ENCODE measurements at places on chromosomes 3 and 15.
A peak's percentile ranks its signal among the peaks of the same experiment; 100 is the strongest.

DNA sequence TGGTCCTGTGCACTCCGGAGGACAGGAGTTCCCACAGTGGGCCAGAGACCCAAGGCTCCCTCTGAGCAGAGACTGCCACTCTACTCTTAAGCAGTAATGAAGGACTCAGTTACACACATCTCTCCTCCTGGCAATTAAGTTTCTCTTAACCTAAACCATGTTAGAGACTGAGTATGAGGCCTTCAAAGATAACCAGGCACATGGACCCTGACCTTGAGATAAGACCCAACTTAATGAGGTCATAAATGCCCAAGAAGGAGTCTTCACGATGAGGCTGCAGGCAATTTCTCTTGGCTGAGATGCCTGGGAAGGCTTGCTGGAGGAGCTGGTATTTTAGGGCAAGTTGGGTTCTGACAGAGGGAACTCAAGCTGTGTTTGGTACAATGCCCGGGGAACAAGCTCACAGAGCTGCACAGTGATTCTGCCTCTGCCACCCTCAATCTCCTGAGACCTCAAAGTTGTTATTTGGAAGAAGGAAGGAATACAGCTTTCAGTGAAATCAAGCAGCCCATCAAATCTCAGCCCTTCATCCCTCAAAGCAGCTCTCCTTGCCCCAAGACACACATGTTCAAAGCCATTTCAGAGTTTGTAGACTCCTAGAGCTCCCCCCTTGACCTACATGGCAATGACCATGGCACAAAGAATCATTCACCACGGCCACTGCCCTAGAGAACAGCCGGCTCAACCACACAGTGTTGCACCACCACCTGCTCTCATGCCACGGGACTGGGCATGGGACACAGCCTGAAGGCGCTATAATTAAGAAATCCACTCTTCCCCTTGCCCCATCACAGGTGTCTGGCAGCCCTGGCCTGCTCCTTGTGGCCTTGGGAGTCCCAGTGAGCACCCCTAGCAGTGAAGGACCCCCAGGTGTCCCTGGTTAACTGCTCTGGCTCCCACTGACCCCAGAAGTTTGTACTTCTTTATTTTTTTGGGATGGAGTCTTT is 7.1 kb downstream of the RMDN3 start:
- DNase-seq, result no peak

GRCh38 chr15:25793354-25794050 is 69.6 kb downstream of the ATP10A start:
- DNase-seq, result no peak

- no peak for DNase-seq
These were observed 12.3 kb downstream of the CPNE9 start for GRCh38 chr3:9715764-9716437.

DNA sequence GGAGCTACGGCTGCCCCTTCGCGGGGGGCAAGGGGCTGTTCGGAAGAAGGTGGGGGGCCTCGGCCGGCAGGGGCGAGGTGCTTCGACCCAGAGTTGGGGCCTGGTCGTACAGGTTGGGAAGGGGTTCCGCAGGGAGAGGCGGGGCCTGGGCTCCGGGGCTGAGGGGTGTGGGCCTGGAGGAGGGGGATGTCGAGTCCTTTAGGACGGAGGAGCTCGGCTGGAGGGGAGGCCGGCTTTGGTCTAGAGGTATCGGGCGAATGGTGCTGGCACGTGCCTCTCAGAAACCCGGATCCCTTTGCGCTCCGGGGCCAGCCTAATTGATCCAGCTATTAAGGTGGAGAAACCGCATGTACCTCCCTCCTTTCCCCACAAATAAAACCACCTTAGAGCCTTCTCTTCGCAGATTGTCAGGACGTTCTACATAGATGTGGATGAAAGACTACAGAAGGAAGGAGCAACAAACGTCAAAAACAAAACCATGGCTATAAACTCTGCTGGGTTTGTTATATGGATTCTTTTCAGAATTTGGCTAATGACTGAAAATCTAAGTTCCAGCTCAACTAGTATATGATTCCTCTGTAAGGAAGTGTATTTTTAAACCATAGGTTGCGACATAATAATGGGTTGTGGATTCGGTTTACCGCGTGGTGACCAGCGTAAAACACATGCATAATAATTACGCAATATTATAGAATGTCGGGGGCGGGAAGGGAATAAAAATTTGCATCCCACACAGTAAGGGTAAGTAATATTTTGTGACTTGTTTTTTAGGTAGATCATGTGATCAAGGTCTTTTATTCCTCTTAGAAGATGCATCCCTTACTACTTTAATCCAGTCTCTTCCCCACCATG is 644 bp upstream of the NGLY1 start:
- peak; percentile 80 for DNase-seq

DNA sequence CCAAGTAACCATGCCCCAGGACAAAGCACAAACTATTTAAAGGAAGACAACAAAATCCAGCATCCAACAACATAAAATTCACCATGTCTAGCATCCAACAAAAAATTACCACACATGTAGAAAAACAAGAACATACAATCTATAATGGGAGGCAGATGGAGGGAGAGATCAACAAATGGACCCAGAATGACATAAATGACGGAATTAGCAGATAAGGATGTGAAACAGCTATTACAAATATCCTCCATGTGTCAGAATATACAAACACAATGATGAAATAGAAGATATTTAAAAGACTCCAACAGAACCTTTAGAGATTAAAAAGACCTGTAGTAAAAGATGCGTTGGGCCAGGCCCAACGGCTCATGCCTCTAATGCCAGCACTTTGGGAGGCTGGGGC is 10.8 kb downstream of the LYSMD4 start:
- DNase-seq, result no peak

- peak; percentile 28 for DNase-seq
These were observed at the start of gene ESYT3 for GRCh38 chr3:138434276-138434874. ESYT3 (plus strand) TSS chr3:138434616; CDS start chr3:138434799, 183 bp downstream.

DNA sequence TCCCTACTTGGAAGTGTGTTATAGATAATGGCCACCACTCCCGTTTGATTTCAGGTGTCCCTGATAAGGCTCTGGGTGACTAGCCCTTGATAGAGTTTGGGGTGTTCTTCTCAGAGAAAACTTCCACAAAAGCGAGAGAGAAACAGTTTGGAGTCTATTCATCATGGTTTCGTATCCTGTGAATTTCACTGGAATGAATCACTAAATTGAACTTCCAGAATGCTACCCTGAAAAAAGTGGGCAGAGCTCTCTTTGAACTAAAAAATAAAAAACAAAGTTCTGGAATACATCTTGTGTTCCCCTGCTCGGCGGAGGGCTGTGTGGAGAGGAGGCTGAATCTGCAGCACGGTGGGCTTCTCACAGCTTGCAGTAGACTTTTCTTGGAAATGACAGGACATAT is 52.8 kb upstream of the FAM98B start:
- DNase-seq, result no peak

DNA sequence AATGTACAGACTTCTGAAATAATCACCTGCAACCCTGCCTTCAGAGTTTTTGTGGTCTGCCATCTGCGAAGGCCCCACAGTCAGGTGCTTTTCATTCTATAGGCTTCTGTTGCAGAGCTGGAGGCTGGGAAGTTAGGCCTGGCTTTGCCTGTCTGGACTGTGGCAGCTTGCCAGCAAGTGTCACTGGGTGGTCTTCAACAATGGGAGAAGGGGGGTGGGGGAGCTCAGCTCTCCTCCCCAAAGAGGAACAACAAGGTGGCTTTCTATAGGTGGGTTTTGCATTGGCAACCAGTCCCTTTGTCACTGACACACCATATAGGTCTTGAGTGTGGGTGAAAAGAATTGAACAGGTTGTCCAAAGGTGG is 7.3 kb downstream of the BOC start:
- no peak for DNase-seq

- no peak for DNase-seq
These were observed 146.9 kb downstream of the CD47 start for GRCh38 chr3:107943786-107944523.

- DNase-seq, result no peak
These were observed 92.7 kb downstream of the PEAK1 start for GRCh38 chr15:77327168-77327567.

GRCh38 chr15:70274255-70274880 is 176.7 kb upstream of the TLE3 start:
- no peak for DNase-seq

GRCh38 chr3:8640223-8640622 is 4.4 kb downstream of the SSUH2 start:
- no peak for DNase-seq

- DNase-seq, result no peak
These were observed 301.8 kb upstream of the GADL1 start for GRCh38 chr3:31196261-31196660.

DNA sequence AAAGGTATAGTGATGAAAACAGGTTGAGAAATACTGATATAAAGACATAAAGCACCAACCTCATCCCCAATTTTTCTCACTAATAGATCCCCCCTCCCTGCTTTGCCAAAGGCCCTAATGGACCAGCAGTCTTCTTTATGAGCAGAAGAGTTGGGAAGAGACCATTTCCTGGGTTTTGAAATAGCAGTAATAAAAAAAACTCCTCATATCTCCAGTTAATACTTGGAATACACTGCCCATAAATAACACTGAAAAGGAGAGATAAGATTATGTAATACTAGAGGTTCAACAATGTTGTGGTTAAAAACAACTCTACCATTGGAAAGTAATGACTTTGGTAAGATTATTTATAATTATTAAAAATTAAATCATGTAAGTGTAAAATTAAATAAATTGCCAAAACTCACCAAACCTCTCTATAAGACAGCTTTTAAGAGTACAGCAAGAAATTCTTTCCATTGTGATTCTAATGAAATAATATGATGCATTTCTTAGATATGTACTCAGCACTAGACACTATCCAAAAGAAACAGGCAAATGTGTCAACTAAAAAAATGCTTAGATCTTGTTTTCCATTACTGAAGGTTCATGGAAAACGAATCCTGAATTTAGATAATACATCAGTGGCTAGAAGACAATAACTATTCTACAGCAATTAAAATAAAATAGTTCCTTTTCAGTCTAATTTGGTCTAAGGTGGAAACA is 88.2 kb downstream of the FAIM start:
- DNase-seq, result no peak

GRCh38 chr3:190032923-190033322 is 87.8 kb downstream of the P3H2 start:
- no peak for DNase-seq

- DNase-seq, result no peak
These were observed 39.8 kb downstream of the CCDC12 start for GRCh38 chr3:46936733-46937250.

- DNase-seq, result no peak
These were observed 36.5 kb downstream of the SLC6A6 start for GRCh38 chr3:14438929-14439328.

GRCh38 chr15:51755790-51756189 is 4.4 kb downstream of the TMOD2 start:
- no peak for DNase-seq

DNA sequence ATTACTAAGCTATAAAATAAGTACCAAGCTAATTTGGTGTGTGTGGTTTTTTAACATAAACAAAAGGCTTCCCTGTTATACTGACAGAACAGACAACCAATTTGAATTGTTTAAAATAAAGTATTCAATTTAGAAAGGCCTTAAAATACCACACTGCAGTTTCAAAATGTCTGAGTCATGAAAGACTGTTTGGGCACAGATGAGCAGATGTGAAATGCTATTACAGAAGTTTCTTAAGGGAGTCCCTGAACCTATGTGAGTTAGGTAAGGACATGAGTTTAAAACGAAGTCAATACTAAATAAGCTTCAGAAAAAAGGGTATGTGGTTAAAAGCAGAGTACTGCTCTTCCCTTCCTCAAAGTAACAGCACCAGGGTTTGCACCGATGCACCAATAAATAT is 69.7 kb upstream of the SETMAR start:
- no peak for DNase-seq

GRCh38 chr15:84778194-84778593 is 29.8 kb downstream of the ZNF592 start:
- DNase-seq, result no peak

DNA sequence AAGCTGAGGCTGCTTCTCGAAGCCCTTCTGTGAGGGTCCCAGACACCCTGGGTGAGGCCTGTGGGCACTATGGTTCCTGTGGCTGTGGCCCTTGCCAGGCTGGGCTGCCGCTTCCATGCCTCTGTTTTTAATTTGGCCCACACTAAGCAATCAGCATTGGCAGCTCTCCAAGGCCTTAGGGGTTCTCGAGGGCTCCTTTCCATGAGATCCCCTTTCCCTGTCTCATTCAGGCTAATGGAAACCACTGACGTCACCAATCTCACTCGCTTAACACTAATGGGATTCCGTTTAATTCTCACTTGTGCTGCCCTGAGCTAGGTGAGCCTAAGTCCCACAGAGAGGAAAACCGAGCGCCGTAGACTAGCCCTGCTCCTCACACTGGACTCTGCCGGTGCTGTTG is 60.2 kb upstream of the RAB6B start:
- peak; percentile 19 for DNase-seq

DNA sequence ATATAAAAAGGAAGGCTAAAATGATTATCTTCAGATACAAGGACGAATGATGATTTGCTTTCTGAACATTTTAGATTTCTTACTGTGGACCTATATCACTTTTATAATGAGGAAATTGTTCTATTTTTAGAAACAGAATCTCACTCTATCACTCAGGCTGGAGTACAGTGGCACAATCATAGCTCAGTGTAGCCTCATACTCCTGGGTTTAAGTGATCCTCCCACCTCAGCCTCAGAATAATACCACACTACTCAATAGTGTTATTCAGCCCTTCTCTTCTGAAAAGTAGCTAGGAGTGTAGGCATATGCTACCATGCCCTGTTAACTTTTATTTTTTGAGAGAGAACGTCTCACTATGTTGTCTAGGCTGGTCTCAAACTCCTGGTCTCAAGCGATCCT is 15.8 kb downstream of the DNAJC13 start:
- no peak for DNase-seq

- no peak for DNase-seq
These were observed 8.8 kb downstream of the VIPR1 start for GRCh38 chr3:42511201-42511600.

DNA sequence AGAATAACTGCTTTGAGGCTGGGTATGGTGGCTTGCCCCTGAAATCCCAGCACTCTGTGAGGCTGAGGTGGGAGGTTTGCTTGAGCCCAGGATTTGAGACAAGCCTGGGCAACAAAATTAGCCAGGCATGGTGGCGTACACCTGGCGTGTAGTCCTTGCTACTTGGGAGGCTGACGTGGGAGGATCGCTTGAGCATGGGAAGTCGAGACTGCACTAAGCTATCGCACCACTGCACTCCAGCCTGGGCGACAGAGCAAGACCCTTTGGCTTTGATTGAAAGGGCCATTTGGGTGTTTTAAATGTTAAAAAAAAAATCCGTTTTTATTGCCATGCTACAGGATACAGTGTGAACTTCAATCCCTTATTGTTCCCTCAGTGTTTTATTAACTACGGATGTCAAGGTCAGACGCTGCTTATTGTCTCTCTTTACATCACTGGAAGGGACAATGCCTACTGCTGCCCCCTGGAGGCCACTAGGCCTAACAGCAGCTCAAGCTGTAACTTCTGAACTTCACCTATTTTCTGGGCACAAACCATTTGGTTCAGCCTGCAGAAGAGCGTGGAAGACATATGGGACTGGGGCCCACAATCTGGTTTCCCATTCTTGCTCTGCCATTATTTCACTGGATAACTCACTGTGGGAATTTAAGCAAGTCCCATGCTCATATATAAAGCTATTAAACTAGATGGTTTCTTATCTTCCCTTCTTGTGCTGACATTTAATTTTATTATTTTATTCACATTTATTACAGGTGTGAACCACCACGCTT is 15.3 kb upstream of the IREB2 start:
- DNase-seq, result peak; percentile 24
